NB4 (cell line): ENCODE measurements at places on chromosomes 13 and 19.

- no peak for DNase-seq
Measured at GRCh38 chr13:111897178-111897845, 169.6 kb upstream of the SOX1 start.

DNA sequence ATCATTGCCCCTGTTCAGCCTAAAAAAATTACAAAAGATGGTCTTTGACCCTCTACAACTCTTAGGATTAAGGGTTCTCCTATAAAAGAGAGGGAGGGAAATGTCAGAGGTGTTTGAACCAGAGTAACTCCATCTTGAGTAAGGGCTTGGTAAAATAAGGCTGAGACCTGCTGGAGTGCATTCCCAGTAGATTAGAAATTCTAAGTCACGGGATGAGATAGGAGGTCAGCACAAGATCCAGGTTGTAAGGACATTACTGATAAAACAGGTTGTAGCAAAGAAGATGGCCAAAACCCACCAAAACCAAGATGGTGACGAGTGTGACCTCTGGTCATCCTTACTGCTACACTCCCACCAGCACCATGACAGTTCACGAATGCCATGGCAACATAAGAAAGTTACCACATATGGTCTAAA lies 48.7 kb upstream of the ANKRD10 start:
- DNase-seq: no peak

GRCh38 chr13:94673851-94674250 lies 38.5 kb downstream of the SOX21 start:
- DNase-seq: no peak

GRCh38 chr13:20848944-20849343 lies 53.6 kb downstream of the XPO4 start:
- no peak for DNase-seq

DNA sequence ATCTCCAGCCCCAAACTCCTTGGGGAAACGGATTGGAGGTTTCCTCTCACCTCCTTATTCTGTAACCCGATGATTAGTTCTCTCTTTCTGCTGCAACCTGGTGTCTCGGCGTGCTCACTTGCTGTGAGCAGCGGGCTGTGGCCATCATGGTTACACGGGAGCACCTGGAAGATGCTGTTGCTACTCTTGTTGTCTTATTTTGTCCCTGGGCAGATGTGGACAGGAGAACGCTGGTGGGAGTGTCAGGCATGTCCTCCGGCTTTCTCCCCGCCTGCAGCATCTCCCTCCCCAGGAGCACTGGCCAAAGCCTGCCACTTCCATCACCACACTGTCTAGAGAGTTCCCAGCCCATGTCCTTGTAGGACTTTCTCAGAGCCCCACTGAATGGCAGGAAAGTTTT lies 211.8 kb upstream of the ZNF536 start:
- no peak for DNase-seq

GRCh38 chr13:97394542-97394941 lies 39.4 kb upstream of the RAP2A start:
- no peak for DNase-seq

DNA sequence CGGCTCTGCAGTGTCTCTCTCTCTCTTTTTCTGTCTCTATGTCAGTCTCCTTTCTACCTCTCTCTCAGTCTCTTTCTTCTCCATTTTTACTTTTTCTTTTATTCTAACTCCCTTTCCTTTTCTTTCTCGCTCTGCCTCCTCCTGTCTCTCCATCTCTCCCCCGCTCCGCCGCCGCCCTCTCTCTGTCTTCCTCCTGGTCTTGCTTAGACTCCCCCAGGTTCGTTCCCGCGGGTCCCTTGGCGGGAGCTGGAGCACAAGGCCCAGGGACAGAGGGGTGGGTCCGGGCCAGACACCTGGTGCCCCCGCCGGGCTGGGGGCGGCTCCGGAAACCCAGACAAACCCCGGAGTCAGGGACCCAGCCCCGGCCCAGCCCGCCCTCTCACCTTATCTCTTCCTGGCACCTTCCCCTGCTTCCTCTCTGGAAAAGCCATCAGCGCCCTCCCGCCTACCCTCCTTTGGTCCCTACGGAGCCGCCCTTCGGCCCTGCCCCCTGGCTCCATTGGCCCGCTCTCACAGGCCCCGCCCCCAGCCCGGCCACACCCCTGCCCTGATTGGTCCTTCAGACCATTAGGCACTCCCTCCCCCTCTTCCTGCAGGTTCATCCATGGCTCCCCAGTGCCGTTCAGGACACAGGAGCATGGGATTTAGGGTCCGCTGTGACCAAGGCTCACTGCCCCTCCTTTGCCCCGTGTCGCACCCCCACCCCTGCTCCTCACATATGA lies 15.4 kb upstream of the NOP53 start:
- peak; percentile 85 for DNase-seq

DNA sequence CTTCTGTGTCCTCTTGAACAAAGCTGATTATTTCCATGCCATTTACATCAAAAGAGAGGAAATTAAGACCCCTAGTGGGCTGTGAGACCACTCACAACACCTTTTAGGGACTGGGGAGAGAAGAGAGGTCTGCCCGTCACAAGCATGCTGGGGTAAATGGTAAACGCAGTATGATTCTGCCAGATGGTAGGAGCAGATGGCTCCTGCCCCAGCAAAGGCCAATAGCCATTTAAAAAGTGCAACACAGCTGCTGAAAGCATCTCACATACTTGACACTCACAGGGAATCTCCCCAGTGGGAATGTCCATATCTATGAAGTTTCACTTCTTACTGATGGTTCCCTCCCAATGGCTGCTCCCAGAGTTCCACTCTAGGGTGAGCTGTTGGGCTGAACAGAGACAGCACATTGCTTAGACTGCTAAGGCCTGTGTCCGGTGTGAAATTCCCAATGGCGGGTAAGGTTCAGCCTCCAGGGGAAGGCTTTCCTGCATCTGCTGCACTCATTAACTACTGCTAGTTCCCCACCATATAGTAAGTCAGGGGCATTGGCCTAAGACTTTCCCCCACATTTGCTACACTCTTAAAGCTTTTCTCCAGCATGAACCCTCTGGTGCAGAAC lies 7.4 kb downstream of the ZNF671 start:
- no peak for DNase-seq

DNA sequence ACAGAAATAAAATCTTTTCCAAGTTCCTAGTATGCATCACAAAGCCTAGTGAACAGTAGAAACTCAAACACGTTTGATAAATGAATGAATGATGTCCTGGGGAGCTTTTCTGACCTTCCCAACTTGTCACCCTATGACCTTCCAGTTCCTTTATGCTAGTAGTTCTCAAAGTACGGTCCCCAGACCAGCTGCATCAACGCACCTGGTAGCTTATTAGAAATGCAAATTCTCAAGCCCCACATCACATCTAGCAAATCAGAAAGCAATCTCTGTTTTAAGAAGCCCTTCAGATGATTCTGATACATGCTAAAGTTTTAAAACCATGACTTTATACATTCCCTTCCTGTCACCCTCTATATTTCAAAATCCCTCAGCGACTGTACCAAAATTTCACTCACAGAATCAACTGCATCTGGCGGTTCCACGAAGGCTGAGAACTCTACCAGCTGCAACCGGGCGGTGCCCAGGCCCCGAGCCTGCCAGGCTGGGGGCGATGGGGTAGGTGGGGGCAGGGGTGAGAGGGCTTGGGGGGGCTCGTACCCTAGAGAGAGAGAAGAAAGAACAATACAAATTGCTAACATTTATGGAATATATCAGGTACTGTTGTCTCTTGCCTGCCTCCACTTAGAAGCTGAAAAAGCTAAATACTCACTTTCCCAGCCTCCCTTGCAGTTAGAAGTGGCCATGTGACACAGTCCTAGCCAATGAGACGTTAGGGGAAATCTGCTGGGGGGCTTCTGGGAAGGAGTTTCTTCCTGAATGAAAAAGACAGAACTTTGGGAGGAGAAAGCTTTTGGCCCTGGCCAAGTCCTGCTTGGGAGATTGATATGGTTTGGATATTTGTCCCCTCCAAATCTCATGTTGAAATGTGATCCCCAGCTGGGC lies 13.3 kb downstream of the CD37 start:
- DNase-seq: no peak
